ENCODE measurements at places on chromosomes 7 and 10.

GRCh38 chr10:102613286-102613685 lies 31.0 kb upstream of the TRIM8 start:
- DNase-seq, result no peak

- no peak for DNase-seq
Measured at GRCh38 chr7:66921918-66922486, 977 bp downstream of the TMEM248 start.

DNA sequence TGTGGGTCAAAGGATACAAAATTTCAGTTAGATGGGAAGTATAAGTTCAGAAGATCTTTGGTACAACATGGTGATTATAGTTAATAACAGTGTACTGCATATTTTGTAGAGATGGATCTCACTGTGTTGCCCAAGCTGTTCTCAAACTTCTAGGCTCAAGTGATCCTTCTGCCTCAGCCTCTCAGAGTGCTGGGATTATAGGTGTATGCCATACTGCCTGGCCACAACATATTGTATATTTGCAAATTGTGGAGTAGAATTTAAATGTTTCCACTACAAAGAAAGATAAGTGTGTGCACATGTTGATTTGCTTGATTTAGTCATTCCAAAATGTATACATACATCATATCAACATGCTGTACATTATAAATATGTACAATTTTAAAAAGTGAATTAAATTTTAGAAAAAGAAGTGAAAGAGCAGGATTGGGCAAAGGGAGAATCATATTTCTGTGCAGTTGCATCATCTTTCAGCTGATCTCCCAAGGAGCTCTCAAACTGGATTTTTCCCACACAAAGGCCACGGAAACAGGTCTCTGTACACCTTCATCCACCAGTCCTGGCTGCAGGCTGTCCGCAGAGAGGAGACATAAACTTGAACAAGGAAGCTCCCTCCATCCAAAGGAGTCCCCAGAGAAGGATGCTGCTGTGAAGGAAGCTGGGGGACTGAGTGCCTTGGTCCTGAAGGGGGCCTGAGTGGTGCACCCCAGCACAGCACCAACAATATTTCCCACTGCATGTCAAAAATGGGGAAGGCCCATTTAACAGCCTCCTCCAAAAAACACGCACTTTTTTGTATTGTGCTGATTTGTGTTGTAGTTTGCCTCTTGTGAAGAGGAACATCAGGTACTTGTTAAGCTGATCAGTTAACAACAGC lies 217.1 kb upstream of the GHITM start:
- DNase-seq, result no peak

DNA sequence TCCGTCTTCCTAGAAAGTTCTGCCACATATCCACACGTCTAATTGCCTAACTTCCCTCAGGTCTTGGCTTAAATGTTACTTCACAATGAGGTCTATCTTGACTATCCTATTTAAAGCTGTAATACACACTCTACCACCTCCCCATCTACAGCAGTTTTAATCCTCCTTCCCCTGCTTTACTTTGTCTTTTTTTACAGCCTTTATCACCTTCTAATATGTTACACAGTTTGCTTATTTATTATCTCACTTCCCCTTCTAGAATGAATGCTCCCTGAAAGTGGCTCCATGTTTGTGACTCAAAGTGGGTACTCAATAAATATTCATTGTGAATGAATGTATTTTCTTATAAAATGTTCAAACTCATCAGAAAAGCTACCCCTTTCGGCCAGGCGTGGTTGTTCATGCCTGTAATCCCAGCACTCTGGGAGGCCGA lies 13.6 kb upstream of the MICU1 start:
- no peak for DNase-seq

GRCh38 chr7:129746857-129747529 lies 135.5 kb downstream of the NRF1 start:
- DNase-seq, result no peak
